ENCODE measurements at places on chromosomes 13 and 19.

GRCh38 chr19:4911786-4912672 is 2.7 kb downstream of the UHRF1 start:
- peak; percentile 41 for DNase-seq

- DNase-seq: no peak
These were observed 109.1 kb downstream of the TUBA3C start for GRCh38 chr13:19072543-19072942.

- DNase-seq: no peak
These were observed 4.2 kb downstream of the FFAR3 start for GRCh38 chr19:35362261-35363000.

- no peak for DNase-seq
These were observed 118.1 kb upstream of the FRY start for GRCh38 chr13:31913459-31913858.

DNA sequence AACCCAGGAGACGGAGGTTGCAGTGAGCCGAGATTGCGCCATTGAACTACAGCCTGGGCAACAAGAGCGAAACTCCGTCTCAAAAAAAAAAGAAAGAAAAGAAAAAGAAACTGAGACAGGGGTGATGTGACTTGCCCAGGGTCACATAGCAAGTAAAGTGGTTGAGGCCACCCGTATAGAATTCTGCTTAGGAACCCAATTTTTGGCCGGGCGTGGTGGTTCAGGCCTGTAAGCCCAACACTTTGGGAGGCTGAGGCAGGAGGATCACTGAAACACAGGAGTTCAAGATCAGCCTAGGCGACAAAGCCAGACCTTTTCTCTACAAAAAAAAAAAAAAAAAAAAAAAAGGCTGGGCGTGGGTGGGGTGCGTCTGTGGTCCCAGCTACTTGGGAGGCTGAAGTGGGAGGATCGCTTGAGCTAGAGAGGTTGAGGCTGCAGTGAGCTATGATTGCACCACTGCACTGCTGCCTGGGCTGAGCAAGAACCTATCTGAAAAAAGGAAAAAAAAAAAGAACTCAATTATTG is 1.3 kb downstream of the SNRPA start:
- DNase-seq: no peak

- no peak for DNase-seq
These were observed at the start of gene LAIR1 for GRCh38 chr19:54364775-54365257. TSS of gene LAIR1 (minus strand) at chr19:54364931. CDS start at chr19:54364804, 127 bp downstream.

DNA sequence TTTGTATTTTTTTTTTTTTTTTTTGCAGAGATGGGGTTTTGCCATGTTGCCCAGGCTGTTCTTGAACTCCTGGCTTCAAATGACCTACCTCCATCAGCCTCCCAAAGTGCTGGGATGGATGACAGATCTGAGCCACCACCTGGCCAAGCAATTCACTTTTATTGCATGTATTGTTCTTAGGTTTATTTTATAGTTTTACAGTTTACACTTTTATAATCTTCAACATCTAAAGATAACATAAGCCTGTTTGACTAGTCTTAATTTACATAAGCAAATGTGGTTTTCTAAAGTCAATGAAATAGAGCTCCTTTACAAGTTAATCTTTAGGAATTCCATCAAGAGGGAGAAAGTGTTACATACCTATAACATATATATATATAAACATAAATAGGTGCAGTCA is 9.5 kb upstream of the MPV17L2 start:
- DNase-seq: peak; percentile 20

DNA sequence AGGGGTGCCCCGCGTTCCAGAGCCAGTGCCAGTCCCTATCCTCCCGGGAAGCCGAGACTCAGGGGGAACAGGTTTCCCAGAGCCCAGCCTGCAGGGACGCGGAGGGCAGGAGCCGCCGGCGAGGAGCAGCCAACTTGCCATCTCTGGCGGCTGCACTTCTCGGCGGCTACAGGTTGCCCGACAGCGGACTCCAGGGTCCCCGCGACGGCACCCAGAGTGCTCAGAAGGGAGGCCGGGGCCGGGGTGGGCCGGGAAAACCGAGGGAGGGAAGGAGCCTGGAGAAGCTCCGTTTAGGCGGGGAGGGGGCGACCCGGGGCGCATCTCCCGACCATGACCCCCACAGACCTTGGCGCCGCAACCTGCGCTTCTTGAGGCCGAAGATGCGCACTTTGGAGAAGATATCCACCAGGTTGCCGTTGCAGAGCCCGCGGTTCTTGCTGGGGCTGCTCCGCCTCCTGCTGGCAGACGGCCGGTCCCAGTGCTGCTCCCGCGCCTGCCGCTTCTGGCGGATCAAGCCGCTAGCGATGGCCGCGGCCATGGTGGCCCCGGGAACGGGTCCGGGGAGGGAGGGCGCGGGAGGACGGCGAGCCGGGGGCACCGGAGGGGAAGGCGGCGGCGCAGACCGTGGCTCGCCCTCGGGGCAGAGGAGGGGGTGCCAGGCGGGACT is 463.8 kb downstream of the ITGBL1 start:
- peak; percentile 25 for DNase-seq

DNA sequence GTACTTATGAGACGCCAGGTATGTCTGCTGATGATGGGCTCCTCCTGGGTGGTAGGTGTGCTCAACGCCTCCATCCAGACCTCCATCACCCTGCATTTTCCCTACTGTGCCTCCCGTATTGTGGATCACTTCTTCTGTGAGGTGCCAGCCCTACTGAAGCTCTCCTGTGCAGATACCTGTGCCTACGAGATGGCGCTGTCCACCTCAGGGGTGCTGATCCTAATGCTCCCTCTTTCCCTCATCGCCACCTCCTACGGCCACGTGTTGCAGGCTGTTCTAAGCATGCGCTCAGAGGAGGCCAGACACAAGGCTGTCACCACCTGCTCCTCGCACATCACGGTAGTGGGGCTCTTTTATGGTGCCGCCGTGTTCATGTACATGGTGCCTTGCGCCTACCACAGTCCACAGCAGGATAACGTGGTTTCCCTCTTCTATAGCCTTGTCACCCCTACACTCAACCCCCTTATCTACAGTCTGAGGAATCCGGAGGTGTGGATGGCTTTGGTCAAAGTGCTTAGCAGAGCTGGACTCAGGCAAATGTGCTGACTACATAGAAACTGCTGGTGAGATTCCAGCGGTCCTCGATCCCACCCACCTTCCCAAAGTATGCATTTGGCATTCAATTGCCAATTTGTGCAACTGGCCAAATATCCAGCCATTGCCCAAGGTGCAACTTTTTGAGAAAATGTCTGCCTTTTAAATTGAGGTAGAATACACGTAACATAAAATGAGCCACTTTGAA is 10.2 kb downstream of the OR2Z1 start:
- no peak for DNase-seq

DNA sequence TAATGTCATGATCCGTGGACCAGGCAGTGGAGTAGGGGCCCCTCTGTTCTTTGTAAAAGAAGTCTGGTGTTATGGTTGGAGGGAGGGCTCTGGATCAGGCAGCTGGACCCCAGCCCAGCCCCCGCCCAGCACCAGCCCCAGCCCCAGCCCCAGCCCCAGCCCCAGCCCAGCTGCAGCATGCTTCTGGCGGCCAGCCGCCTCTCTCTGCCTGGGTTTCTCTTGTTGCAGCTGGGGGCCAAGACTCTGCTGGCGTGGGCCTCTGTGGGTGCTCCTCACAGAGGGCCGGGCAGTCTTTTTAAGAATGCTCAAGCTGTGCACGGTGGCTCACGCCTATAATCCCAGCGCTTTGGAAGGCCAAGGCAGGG is 17.9 kb downstream of the DOT1L start:
- DNase-seq: no peak

DNA sequence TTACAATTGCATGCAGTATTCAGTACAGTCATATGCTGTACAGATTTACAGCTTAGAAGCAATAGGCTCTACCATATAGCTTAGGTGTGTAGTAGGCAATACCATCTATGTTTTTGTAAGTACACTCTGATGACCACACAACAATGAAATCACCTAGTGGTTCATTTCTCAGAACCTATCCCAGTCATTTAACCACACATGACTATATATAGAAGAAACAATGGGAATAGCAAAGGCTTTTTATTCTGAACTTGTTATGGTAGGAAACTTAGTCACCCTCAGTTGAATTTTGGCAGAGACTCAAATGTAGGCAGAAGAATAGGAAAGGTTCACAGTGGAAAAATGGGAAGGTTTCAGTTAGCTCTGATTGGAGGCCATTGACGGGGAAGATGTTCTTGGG is 1075.1 kb upstream of the MIR17HG start:
- DNase-seq: no peak

DNA sequence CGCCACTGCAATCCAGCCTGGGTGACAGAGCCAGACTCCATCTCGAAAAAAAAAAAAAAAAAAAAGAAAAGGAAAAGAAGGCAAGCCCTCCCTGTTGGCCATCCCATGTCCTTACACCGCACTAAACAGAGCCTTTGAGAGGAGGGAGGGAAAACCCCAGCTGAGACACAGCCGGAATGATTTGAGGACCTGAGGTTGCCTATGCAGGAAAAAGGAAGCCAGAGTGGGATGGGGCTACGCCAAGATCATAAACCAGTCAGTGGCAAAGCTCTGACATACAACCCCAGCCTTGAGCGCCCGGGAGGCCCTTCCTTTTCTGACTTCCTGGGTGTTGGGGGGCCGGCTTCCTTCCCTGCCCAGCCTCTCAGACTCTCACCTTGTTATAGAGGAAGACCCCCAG is 12.5 kb upstream of the CHERP start:
- no peak for DNase-seq

DNA sequence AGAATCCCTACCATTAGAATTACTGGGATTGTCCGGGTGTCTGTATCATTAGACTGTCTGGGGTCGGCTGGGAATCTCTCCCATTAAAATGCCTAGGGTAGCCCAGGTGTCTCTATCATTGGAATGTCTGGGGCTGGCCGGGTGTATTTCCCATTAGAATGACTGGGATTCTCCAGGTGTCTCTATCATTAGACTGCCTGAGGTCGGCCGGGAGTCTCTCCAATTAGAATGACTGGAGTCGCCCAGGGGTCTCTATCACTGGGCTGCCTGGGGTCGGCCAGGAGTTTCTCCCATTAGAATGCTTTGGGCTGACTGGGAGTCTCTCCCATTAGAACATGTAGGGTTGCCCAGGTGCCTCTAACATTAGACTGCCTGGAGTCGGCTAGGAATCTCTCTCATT is 1560.7 kb downstream of the UQCRFS1 start:
- DNase-seq: no peak

GRCh38 chr13:114261328-114261965 is 20.0 kb upstream of the UPF3A start:
- no peak for DNase-seq

DNA sequence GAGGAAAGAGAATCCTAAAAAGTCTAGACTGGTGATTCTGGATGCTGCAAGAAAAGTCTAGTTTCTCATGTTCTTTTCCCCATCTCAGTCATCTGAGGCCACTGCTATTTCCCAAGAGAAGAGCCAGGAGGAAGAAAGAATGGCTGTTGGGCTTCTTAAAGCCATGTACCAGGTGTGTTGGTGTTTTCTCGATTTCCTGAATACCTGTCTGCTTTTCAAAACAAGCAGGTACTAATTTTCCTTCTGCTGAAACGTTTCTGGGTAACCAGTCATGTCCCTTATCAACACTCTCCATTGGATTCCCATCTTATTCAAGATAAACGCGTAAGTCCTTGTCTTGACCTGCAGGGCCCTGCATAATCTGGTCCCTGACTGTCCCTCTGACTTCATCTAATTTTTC is 1.1 kb downstream of the ZNF570 start:
- no peak for DNase-seq

GRCh38 chr13:73268306-73268705 is 209.5 kb downstream of the KLF5 start:
- no peak for DNase-seq

GRCh38 chr19:1452802-1453524 is 3.0 kb downstream of the APC2 start:
- no peak for DNase-seq

- DNase-seq: peak; percentile 56
These were observed 3.9 kb downstream of the TMEM147 start for GRCh38 chr19:35549174-35549788.

DNA sequence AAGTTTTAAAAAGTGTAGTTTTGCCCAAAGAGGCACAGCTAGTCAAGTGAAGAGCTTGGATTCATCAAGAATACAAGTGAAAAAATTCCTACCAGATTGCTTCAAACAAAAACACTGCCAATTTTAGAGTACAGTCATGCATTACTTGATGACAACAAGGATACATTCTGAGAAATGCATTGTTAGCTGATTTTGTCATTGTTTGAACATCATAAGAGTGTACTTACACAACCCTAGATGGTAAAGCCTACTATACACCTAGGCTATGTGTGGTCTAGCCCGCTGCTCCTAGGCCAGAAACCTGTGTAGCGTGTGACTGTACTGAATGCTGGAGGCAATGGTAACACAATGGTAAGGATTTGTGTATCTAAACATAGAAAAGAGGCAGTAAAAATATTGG is 41.1 kb downstream of the TMTC4 start:
- DNase-seq: no peak

GRCh38 chr13:39410096-39410901 is 192.7 kb downstream of the LHFPL6 start:
- no peak for DNase-seq

DNA sequence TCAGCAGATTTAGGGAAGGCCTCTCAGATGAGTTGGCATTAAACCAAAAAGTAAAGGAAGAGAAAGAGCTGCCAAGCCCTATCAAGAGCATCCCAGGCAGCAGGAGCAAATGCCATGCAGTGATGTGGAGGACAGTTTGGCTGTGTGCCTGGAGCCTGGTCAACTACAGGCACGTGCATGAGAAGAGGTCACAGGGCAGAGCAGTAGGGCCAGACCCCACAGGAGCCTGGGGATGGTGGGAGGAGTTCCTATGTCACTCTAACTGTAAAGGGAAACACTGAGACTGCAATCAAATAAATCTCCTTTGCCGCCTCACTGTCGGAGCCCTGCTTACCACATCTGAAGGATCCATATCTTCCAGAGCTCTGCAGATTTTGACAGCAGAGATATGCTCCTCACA is 240.5 kb downstream of the ENOX1 start:
- no peak for DNase-seq

GRCh38 chr13:79803296-79803695 is 322.3 kb downstream of the NDFIP2 start:
- no peak for DNase-seq

DNA sequence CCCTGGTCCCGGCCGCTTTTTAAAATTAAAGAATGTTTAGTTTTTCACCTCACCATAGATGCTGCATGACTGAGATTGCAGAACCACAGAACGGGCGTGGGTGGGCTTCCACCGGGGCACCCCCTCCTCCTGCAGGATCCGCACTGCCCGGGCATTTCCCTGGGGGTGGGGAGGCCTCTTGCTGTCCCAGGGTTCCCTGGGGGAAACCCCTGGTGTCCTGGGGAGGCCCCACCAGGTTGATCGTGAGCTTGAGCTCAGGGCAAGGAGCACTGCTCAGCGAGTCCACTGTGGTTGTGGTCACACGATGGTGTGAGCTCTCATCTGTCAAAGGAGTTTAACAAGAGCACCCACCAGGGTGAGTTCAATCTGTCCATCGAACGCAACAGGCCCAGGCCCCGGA is 11.4 kb upstream of the TCF3 start:
- no peak for DNase-seq

DNA sequence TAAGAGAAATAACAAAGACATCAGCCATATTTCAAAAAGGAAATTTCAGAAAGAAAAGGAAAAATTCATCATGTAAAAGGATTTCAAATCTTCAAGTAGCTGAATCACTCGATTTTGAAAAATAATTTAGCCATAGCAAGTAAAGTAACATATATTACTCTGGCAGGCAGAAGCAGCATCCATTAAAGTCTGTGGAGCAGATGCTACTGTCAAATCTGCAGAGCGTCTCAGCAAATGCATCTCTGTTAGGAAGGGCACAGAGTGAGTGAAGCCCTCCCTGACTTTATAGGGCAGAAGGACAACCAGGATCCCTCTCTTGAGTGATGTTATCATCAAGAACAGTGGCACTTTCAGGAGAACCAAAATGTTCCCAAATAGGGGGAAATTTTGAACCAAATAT is 445.5 kb downstream of the EFNB2 start:
- no peak for DNase-seq

- DNase-seq: no peak
These were observed 11.2 kb upstream of the CEACAM19 start for GRCh38 chr19:44660081-44660480.
